AG10803 (cell line): ENCODE measurements at places on chromosomes 1 and 21.

- DNase-seq, result no peak
These were observed 580 bp downstream of the VWA1 start for GRCh38 chr1:1435911-1436629.

DNA sequence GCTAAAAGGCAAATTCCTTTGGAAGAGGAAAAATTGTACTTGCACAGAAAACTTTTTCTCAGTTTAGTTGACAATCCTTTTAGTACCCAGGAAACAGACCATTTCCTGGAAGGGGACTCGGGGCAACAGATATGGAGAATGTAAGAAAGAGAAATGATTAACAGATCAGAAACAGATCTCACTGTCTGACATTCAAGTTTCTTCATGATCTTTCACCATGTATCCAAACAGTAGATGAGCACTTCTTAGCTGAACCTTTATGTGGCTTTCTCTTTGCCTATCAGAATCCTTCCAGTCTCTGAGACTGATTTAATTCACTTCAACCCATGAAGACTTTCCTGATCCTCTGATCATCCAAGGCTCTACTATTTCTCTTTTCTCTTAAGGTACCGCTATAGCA is 2.7 kb downstream of the TTLL7 start:
- no peak for DNase-seq

DNA sequence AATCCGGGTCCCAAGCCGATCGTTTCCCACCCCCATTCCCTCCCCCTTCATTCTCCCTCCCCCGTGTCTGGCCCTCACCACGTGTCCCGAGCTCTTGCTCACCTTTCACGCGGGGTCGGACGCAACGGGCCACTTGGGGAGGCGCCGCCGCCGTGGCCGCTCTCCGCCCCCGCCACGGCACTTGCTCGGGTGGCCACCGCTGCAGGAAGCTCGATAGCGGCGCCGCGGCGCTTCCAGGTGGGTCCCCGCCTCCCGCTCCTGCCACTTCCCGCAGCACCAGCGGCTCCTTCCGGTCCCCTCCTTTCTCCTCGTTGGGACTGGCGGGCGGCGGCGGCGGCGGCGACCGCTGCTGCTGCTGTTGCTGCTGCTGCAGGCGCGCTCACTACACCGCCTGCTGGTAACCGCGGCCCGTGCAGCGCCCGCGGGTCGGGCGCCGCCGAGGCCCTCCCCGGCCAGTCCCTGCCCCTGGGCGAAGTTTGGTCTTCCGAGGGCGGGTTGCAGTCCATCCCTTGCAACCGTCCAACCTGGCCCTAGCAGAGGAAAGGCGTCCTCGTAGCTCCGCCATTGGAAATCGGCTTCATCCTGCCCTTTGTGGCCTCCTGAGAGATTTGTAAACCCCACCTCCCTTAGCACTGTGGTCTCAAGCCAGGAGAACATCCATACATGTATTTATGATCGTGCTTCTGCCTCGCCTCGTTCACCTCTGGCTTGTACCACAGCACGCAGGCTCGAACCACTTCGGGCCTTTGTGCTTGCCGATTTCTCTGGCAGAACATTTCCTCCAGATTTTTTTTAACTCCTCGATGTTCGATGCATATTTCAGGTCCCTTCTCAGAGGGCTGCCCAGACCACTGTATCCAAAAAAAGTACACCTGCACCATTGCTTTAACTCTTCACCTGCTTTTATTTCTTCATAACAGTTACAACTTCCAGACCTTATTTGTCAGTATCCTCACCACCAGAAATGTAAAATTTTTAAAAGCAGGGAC is 996 bp upstream of the ZZZ3 start:
- DNase-seq, result peak; percentile 94

DNA sequence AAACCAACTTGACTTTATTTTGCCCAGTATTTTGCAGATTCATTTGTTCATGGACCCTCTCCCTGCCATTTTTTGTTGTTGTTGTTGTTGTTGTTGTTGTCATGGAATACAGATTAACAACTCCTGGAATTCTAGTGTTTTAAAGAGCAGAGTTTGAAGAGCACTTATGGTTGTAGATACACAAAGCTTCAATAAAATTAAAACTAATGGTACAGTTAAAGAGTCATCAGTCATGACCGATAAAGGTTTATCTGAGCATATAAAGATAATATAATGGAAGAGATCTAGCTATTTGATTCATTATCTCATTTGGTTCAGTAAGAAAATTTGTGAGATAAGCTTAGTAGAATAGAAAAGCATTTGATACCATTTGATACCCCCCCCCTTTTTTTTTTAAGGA is 21.8 kb downstream of the NEK7 start:
- DNase-seq, result no peak

DNA sequence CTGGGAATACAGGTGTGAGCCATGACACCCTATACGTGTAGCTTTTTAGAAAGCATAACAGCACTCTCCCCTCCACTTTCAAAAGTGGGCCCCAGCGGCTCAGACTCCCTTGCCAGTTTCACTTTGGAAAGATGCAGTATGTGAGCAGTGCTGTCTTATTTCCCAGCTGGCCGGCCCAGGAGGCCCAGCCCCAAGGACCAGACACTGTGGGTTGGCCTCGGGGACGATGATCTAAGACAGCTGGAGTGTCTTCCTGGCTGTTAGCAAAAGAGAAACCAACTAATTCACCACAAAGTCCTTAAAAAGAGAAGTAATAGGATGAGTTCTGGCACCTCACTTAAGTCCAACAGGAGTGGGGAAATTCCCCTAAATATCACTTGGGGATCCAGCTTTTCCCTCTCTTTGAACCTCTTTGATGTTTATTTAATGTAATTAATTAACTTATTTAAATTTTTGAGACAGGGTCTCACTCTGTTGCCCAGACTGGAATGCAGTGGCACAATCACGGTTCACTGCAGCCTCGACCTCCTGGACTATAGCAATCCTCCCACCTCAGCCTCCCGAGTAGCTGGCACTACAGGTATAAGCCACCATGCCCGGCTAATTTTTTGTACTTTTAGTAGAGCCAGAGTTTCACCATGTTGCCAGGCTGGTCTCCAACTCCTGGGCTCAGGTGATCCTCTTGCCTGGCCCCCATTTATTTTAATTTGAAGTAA is 17.6 kb upstream of the CLIC4 start:
- DNase-seq, result peak; percentile 92

DNA sequence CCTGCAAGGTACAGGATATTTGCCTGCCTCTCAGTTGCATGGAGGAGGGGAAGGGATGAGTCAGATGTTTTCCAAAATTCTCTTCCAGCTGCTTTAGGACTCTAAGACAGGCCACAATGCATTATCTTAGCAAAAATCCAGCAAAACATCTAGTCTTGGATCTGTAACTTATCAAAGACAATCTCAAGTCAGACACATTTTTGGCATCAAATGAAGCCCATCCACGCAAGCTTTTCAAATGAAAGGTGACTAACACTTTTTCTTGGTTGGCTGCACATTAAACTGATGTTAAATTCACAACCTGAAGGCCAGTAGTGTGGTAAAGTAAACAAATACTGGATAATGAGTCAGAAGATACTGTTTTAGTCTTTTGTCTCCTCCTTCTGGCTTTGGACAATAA is 21.3 kb downstream of the FAM78B start:
- no peak for DNase-seq

GRCh38 chr1:4019147-4019521 is 119.1 kb upstream of the C1orf174 start:
- DNase-seq, result no peak

DNA sequence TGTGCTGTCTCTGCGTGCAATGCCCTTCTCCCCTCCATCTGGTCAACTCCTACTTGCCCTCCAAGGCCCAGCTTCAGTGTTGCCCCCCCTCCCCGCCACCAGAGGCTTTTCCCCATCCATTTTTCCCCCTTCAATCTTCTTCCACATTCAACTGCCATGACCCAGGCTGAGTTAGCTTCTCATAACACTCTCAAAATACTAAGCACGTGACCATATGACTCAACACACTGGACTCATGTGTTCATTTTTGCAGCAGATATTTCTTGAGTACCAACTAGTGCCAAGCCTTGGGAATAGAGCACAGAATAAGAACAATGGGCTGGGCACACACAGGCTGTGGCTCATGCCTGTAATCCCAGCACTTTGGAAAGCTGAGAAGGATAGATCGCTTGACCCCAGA is 132.1 kb downstream of the IGSF21 start:
- DNase-seq, result no peak

DNA sequence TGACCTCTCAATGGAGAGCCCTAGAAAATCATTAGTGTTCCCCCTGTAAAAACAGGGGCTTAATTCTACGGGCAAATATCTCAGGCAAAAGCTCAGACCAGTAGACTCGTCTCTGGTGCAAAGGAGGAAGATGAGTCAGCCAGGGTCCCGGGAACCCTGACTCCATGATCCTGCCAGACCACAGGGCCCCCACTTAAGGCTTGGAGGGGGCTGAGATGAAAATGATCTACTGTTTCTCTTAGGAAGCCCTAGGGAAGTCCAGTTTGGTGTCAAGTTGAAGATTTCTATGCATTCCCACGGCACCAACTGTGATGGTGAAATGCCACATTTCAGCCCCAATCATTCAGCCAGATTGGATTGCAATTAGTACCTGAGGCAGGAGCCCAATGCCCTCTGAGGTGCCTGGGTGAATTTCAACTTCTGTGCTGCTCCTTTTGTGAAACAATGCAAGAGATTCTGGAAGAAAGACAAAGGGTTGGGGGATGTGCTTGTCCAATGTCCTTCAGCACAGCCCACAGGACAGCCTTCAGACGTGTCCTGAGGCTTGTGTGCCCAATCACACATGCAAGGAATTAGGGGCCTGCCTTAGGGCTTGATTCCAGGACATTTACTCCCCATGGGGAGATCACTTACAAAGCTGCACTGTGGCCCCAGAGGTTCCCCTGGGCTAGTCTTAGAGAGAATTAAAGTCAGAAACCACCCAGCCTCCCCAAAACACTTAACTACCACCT is 18.1 kb downstream of the NAV1 start:
- DNase-seq, result peak; percentile 71

- peak; percentile 15 for DNase-seq
These were observed 15.3 kb downstream of the DNAJC11 start for GRCh38 chr1:6686294-6686693.

DNA sequence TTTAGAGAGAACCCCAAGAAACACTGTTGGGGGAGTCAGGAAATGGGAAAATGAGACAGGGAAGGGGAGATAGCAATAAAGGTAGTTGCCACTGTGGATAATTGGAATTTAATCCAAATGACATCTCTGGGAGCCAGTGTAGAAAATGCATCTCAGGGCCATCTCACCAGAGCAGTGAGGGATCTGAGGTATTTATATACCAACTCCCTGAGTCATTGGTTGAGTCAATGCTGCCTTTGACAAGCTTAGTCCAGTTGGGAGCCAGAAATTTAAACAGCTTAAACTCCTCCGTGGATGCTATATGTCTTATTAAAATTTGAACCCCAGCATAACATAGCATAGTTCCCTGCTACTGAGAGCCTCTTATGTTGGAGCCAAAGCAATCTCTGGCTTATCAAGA is 140.3 kb downstream of the SLC30A10 start:
- no peak for DNase-seq

- DNase-seq, result no peak
These were observed 1.5 kb downstream of the NAXE start for GRCh38 chr1:156592910-156593660.

DNA sequence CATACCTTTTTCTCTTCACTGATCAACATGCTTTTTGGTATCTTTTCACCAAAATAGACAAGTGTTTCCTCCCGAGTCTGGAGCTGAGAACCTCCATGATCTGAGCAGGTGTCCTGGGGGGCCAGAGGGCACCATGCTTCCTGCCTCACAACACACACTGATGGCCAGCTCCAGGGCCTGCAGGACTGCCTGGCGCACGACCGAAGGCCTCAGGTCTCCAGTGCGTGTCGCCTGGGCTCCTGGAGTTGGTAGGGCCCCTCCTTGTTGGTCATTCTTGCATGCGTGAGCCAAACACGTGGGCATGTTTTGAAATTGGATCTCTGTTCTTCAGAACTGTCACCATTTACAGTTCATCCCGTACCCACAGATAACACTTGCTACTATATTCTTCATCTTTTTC is 64.4 kb downstream of the SLC37A1 start:
- no peak for DNase-seq

DNA sequence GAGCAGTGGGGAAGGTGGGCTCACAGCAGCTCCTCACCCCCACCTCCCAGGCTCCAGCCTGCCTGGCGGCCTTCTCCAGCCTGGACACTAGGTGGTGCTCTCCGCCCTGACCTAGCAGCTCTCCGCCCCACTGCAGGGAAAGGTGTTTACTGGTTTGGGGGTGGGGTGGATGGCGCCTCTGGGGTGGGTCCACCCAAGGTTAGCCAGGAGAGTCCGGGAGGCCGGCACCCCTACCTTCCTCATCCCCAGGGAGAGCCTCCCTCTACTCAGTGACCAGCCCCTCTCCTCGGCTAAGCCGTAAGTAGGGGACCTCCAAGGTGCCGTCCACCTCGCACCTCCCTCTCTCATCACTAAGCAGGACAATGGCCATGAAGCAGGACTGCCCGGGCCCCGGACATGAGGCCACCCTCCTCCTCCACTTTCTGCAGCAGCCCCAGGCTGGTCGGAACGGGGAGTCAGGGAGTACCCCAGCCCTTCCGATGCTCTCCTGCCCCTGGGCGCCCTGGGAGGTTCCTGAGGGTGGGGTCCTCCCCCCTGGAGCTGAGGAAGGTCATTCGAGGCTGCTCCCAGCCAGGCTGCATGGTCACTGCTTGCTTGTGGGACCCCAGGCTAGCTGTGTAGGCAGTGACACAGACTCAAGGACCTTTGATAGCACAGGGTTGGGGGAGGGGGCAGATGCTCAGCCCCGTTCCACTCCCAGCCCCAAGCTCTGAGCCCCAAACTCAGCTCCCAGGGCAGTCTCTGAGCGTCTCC is 101.4 kb upstream of the VAMP3 start:
- peak; percentile 20 for DNase-seq

- no peak for DNase-seq
These were observed 61.5 kb upstream of the JAK1 start for GRCh38 chr1:65027666-65028358.

GRCh38 chr1:5994713-5995621 is 2.7 kb upstream of the NPHP4 start:
- DNase-seq, result no peak

DNA sequence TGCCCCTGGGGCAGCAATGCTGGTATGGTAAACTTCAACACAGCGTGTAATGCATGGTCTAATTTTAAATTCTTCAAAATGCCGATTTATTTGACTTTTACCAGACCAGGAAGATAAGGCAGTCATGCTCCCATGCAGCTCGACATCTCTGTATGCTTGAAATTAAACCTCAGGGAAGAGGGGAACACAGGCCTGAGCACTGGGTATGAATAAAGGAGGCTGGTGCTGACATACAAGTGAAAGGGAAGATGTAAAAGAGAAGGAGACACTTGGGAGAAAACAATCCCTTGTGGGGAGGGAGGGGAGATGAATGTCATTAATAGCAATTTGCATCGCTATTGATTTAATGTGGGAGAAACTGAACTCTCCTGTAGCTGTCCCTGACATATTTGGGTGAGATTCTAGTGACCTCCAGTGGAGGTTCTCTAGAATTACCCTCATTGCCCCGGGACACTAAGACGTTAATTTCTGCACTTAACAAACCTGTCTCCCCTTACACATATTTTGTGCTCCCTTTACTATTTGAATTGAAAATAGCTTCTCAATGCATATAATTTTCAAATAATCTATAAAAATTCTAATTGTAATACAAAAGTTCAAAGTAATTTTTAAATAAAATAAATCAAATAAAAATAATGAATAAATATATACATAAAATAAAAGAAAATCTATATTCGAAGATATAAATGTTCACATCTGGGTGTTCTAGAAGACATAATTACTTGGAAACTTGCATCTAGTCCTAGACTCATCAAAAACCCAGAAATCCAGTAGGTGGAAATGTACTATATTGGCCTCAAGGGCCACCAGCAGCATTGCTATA is 283.1 kb downstream of the LMX1A start:
- DNase-seq, result peak; percentile 58
